ENCODE measurements at places on chromosomes 7 and 10.

DNA sequence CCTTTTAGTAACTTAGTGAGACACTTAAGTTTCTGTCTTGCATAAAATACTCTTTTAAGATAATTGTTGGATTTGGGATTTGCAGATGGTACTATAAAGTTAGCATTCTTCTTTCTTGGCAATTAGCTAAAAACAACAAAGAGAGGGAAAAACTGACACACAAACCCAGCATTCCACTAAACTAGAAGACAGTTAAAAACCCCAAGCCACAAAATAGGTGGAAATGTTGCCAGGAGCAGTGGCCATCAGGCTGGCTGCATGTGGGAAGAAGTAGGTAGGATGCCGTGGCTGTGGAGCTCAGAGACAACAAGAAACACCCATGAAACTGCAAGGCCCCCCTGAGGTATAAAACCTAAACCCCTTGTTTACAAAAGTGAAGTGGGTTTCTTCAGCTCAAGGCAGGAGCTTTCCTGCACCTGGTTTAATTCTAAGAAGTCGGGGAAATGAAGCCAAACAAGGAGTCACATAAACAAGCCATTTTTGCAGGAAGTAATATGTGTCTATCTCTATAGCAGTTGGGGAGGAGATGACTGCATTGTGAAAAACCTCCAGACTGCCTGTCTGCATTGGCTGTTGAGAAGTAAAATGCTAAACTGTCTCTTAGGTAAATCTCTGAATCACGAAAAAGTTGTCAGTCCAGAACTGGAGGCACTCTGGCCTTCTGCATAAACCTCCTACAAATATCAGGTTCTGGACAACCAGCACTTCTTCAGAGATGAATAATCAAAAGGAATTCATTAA lies 9.5 kb downstream of the RAB18 start:
- H3K27ac ChIP-seq: no peak overlapping the region
- peaks cover 36% of the 10 kb centered on the region for H3K36me3 ChIP-seq
- peak overlapping the region; percentile 45 for H3K4me3 ChIP-seq
- DNase-seq: no peak
- H3K4me1 ChIP-seq: peaks cover 23% of the 10 kb centered on the region
- no peaks in the 10 kb centered on the region for H3K27me3 ChIP-seq

GRCh38 chr10:74145133-74145532 lies 5.5 kb downstream of the AP3M1 start:
- peaks cover 37% of the 10 kb centered on the region for H3K4me1 ChIP-seq
- no peak overlapping the region for H3K4me3 ChIP-seq
- no peaks in the 10 kb centered on the region for H3K27me3 ChIP-seq
- DNase-seq: no peak
- no peak overlapping the region for H3K27ac ChIP-seq

- no peak overlapping the region for H3K27ac ChIP-seq
- no peaks in the 10 kb centered on the region for H3K27me3 ChIP-seq
- H3K4me3 ChIP-seq: peak overlapping the region; percentile 21
- peak; percentile 53 for DNase-seq
Measured at GRCh38 chr10:60816628-60817397, 38.5 kb downstream of the CDK1 start.

- H3K4me1 ChIP-seq: no peaks in the 10 kb centered on the region
- peaks cover 24% of the 10 kb centered on the region for H3K36me3 ChIP-seq
- no peak for DNase-seq
- no peak overlapping the region for H3K27ac ChIP-seq
- no peak overlapping the region for H3K4me3 ChIP-seq
Measured at GRCh38 chr10:48412081-48412480, 105.6 kb downstream of the MAPK8 start.

DNA sequence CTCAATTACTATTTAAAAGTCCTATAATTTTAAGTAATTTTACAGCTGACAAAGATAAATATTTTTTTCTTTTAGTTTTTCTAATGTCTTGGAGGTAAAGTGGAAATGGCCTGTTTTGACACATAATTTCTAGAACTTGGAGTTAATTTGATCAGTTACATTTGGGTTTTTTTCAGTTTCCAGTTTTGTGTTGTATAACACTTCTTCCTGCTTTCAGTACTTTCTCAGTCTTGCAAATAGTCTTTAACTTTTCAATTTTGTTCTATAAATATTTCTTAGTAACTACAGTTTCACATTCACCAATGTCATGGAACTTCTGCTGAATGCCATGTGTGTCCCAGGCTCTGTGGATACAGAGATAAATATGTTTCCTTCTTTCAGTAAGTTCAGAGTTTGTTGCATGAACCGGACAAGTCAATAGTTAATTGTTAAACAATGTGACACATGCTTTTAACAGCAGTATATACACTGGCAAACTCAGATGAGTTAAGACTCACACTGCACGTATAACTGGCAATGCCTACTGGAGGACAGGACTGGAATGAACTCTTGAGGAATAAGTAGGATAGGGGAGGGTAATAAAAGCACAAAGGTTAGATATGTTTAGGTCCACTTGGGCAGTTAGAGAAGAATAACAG lies 4.6 kb downstream of the SHOC2 start:
- H3K27ac ChIP-seq: no peak overlapping the region
- H3K4me3 ChIP-seq: peak overlapping the region; percentile 9
- H3K4me1 ChIP-seq: peaks cover 39% of the 10 kb centered on the region
- H3K27me3 ChIP-seq: no peaks in the 10 kb centered on the region
- H3K36me3 ChIP-seq: no peaks in the 10 kb centered on the region

DNA sequence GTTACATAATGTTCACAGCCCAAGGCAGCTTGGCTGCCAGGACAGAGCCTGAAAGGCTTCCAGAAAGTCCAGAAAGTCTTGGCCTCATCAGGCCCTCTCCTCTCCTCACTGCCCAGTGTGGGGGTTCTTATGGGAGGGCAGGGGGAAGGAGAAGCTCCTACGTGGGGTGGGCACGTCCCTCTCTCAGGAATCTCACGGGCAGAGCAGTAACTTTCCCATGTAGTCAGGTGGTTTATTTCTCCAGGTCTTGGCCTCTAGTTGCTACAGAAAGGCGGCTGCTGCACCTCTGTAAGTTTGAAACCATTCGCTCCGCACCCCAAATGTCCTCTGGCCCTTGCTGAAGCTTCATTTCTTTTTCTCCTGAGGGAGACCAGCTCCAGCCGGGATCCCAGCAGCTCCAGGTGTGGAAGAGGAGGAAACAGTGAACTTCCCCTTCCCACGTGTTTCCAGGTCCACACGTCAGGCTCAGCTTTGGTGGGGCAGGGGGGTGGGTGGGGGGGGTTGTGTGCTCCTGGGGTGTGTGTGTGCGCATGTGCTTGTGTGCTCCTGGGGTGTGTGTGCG lies 320.3 kb downstream of the WDR37 start:
- peaks cover 4% of the 10 kb centered on the region for H3K27me3 ChIP-seq
- no peak overlapping the region for H3K4me3 ChIP-seq
- no peak for DNase-seq
- H3K27ac ChIP-seq: no peak overlapping the region

DNA sequence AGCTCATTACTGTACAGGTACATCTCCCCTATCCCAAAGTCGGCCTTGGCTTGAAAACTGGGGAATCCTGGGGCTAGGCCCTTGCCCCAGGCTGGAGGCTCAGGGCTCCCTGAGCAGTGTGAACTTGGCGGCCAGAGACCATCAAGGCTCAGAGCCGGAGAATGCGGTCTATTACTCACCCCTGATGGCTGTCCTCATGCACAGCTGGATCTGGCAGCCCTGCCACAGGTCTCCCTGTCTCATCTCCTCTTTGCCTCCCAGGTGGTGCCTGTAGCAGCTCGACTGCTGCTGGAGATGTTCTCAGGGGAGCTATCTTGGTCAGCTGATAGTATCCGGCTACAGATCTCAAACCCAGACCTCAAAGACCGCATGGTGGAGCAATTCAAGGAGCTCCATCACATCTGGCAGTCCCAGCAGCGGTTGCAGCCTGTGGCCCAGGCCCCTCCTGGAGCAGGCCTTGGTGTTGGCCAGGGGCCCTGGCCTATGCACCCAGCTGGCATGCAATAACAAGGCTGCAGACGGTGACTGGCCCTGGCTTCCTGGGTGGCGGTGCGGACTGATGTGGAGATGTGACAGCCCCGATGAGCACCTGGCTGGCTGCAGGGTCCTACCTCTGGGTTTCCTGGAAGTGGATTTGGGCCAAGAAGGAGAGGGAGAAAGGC lies 10.7 kb downstream of the IRF5 start:
- H3K4me3 ChIP-seq: no peak overlapping the region
- no peaks in the 10 kb centered on the region for H3K27me3 ChIP-seq
- no peaks in the 10 kb centered on the region for H3K4me1 ChIP-seq
- no peak for DNase-seq
- H3K36me3 ChIP-seq: peaks cover 32% of the 10 kb centered on the region

GRCh38 chr10:50908366-50908765 lies 22.9 kb upstream of the A1CF start:
- H3K4me1 ChIP-seq: no peaks in the 10 kb centered on the region
- no peak for DNase-seq
- no peaks in the 10 kb centered on the region for H3K36me3 ChIP-seq
- no peak overlapping the region for H3K27ac ChIP-seq
- H3K27me3 ChIP-seq: no peaks in the 10 kb centered on the region
- H3K4me3 ChIP-seq: no peak overlapping the region

DNA sequence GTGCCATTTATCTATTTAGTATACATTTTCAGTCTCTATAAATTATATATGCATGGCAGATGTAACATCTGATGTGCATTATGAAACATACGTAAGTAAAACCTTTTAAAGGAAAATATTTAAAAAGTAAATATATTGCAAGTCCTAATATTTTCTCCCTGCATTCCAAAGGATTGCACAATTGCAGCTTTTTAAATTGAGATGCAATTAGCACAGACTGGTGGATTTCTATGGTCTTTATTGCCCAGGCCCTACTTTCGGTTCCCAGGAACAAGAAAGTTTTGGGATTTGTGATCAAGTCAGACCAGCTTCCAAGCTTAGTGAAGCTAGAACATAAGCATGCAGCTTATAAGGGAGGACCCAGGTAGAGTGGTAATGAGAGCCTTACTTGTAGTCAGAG lies 337.8 kb downstream of the NRG3 start:
- H3K27ac ChIP-seq: no peak overlapping the region
- no peaks in the 10 kb centered on the region for H3K36me3 ChIP-seq
- no peak for DNase-seq
- H3K4me1 ChIP-seq: no peaks in the 10 kb centered on the region

- H3K27me3 ChIP-seq: no peaks in the 10 kb centered on the region
- H3K4me3 ChIP-seq: no peak overlapping the region
- no peaks in the 10 kb centered on the region for H3K4me1 ChIP-seq
- no peaks in the 10 kb centered on the region for H3K36me3 ChIP-seq
- no peak for DNase-seq
Measured at GRCh38 chr10:34523017-34523767, 291.9 kb downstream of the PARD3 start.

DNA sequence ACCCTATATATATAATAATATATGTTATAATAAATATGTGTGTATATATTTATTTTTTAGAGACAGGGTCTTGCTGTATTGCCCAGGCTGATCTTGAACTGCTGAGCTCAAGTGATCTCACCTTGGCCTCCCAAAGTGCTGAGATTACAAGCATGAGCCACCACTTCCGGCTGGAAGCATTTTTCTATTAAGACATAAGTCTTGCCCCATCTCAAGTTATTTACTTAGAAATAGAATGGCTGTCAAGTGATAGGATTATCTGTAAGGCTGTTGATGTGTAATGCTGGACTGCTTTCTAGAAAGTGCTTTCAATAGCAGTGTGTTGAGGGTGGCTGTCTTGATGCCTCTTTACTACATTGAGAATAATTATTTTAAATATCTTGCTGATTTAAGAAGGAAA lies 65.2 kb downstream of the ZMYND11 start:
- H3K27ac ChIP-seq: no peak overlapping the region
- H3K4me1 ChIP-seq: peaks cover 6% of the 10 kb centered on the region
- DNase-seq: no peak
- no peaks in the 10 kb centered on the region for H3K27me3 ChIP-seq

- no peaks in the 10 kb centered on the region for H3K4me1 ChIP-seq
- DNase-seq: no peak
- H3K4me3 ChIP-seq: no peak overlapping the region
- H3K27ac ChIP-seq: no peak overlapping the region
- H3K27me3 ChIP-seq: peaks cover 7% of the 10 kb centered on the region
Measured at GRCh38 chr7:16581286-16581685, 54.7 kb downstream of the LRRC72 start.

DNA sequence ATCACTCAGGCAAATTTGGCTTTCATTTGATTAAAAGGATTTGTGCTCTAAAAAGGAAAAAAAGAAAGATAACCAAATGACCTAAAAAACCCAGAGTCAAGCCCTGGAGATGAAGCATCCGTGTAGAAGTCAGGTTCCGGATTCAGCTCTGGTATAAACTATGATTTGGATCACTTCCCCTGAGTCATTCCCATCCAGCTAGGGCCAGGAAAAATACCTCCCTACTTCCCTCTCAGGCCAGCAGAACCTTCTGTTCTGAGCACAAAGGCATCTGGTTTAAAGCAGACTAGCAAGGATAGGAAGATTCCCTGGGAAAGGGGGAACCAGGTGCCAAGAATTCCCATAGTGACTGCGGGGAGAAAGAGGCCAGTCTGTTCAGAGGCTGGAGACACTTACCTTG lies 25.7 kb upstream of the NDST2 start:
- H3K36me3 ChIP-seq: peaks cover 52% of the 10 kb centered on the region
- H3K4me3 ChIP-seq: no peak overlapping the region
- no peak overlapping the region for H3K27ac ChIP-seq
- no peak for DNase-seq
- no peaks in the 10 kb centered on the region for H3K4me1 ChIP-seq

- no peak overlapping the region for H3K27ac ChIP-seq
- no peak overlapping the region for H3K4me3 ChIP-seq
- DNase-seq: no peak
- no peaks in the 10 kb centered on the region for H3K36me3 ChIP-seq
Measured at GRCh38 chr10:44581996-44582395, 197.1 kb upstream of the CXCL12 start.

DNA sequence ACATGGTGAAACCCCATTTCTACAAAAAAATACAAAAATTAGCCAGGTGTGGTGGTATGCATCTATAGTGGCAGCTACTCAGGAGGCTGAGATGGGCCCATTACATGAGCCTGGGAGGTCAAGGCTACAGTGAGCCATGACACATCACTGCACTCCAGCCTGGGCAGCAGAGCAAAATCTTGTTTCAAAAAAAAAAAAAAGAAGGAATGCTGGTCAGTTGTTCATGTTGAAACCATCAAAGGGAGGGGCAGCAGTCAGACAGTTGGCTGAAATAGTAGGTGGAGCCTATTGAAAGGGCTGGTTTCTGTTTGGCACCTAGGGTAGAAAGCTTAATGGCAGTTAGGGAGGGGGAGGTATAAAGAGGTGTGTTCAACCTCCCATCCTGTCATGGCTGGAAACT lies 323.0 kb downstream of the GALNT17 start:
- no peak overlapping the region for H3K4me3 ChIP-seq
- H3K36me3 ChIP-seq: no peaks in the 10 kb centered on the region
- no peaks in the 10 kb centered on the region for H3K27me3 ChIP-seq
- H3K4me1 ChIP-seq: no peaks in the 10 kb centered on the region

GRCh38 chr10:129580010-129580409 lies 113.0 kb downstream of the MGMT start:
- H3K4me1 ChIP-seq: no peaks in the 10 kb centered on the region
- H3K36me3 ChIP-seq: no peaks in the 10 kb centered on the region
- no peaks in the 10 kb centered on the region for H3K27me3 ChIP-seq
- H3K27ac ChIP-seq: no peak overlapping the region
- DNase-seq: no peak
- H3K4me3 ChIP-seq: no peak overlapping the region
